ENCODE measurements at places on chromosomes 2 and 18.
A peak's percentile ranks its signal among the peaks of the same experiment; 100 is the strongest.

DNA sequence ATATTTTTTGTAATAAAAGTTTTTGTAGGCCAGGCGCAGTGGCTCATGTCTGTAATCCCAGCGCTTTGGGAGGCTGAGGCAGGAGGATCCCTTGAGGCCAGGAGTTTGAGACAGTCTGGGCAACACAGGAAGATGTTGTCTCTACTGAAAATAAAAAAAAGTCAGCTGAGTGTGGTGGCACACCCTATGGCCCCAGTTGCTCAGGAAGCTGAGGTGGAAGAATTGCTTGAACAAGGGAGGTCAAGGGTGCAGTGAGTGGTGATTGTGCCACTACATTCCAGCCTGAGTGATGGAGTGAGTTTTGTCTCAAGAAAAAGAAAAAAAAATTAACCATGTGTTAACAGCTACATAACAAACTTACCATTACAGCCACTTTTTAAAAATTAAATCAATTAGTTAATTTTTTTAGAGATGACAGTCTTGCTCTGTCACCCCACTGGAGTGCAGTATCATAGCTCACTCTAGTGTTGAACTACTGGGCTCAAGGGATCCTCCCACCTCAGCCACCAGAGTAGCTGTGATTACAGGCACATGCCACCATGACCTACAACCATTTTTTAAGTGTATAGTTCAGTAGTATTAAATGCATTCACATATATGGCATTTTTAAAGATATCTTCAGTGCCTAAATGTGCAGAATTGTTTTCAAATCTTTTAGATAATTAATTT lies 67.2 kb upstream of the ACYP2 start:
- no peak for DNase-seq

DNA sequence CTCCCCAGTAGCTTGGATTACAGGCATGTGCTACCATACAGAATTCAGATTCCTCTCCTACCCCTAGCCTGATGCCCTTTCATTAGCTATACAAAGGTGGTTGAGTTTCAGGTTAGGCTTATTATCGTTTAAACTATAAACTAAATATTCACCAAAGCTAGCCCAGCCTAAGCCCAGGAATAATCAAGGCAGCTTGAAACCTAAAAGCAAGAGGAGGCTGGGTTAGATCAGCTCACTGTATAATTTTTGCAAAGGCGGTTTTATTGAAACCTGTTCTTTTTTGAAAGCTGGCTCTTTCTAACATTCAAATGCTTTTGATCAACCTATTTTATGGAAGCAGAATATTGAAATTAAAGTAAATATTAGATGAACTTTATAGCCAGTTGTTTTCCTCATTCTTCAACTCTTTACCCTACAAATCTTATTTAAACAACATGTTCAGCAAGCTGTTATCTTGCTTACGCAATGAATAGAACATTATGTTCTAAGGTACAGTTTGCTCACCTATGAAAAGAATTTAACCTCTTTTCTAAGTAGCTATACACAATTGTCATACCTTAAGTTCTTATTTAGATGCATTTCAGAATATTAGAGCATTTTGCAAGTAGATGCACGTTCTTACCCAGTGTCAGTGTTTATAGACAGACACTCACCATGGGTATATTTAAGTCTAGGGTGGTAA lies 241.6 kb downstream of the NEDD4L start:
- no peak for DNase-seq

DNA sequence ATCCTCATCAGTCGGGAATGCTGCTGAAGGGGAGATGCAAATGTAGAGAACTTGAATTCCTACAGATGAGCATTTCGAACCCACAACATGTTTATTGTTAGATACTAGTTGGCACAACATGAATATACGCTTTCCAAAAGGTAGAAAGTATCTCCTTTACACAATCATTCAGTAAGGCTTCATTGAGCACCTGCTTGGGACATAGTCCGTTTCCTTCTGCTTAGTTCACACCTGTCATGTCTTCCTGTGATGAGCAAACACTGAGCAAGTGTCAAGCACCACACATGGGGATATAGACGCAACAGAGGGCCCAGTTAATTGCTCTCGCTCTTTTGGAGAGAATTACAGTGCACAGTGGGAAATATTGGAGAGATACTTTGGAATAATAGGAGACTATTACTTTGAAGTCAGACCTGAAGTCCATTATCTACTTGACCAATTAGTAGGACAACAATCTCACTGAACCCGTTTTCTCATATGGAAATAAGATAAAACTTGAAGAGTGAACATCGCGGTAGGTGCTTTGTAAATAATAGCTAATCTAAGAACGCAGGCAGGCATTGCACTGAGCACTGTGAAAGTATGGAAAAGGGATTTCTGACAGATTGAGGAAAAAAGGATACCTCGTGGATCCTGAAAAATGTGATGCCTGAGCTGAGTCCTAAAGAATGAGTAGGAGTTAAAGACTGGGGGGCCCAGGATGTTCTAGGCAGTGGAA lies 1.2 kb downstream of the CPSF3 start:
- DNase-seq: no peak

- no peak for DNase-seq
Measured at GRCh38 chr2:85889627-85890281, 964 bp upstream of the ST3GAL5 start.

DNA sequence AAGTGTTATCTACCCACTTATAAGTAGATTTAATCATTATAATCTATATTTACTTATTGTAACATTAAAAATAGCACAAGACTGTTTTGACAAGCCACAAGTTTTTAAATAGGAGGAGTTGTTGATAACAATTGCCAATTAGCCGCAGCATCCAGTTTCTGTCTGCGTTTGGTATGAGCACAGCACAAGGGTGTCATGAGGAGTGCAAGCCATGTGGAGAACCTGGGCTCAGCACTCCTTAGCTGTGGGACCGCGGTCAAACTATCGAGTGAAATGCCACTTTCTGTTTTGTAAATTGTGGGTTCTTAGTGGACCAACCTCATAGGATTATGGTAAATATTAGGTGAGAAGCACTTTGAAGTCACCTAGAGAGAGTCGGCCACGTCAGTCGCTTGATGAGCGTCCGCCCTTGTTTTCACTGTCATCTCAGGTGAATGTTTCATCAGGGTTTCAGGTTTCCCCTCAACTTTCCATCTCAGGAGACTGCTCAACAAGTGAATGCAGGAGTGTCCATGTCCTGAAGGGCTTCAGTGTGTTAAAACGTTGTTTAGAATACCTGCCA lies 294.5 kb downstream of the ZNF407 start:
- DNase-seq: no peak

- no peak for DNase-seq
Measured at GRCh38 chr2:181776336-181776735, 96.0 kb upstream of the NEUROD1 start.

DNA sequence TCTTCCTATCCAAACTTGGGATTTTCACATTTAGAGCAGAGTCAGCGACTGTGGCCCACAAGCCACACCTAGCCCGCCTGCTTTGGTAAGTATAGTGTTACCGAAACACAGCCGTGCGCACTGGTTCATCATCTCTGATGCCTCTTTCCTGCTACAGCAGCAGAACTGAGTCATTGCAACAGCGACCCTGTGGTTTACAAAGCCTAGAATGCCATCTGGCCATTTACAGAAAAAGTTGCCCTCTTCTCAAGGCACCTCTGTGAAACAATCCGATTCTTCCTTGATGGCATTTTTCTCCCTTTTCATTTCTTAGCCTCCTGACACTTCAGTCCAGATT lies 10.7 kb upstream of the IAH1 start:
- DNase-seq: no peak

- no peak for DNase-seq
Measured at GRCh38 chr2:62854600-62855514, 149.3 kb downstream of the EHBP1 start.

DNA sequence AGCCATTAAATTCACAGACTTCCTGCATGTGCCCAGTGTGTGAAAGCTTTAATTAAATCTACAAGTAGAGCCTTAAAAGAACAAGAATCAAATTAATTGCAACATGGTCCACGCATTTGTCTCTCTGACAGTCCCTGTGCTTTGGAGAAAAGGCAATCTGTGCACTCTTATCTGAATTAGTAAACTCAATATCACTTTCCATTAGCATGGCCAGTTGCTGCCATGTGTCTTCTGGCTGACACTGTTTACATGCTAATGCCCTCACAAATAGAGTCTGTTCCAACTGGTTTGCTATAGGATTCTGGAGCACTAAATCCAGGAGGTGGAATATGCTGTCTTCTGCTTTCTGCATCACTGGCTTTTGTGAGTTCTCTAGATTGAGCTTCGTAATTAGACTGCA lies 434.5 kb upstream of the RAB12 start:
- DNase-seq: no peak

- no peak for DNase-seq
Measured at GRCh38 chr2:234691968-234692955, 195.4 kb upstream of the ARL4C start.

DNA sequence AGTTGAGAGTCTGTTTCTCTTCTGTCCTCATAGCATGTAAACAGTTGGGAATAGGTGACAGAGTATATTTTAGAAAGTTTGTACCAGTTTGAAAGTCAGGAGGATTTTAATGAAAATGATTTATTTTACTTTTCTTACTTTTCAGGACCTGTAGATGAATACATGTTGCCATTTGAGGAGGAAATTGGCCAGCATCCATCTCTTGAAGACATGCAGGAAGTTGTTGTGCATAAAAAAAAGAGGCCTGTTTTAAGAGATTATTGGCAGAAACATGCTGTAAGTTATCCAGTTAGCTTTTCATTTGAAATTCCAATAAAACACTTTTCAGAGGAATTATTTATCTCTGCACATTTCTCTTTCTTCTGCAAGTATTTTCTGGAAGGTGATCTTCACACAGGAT lies 81.1 kb downstream of the ACVR2A start:
- no peak for DNase-seq

DNA sequence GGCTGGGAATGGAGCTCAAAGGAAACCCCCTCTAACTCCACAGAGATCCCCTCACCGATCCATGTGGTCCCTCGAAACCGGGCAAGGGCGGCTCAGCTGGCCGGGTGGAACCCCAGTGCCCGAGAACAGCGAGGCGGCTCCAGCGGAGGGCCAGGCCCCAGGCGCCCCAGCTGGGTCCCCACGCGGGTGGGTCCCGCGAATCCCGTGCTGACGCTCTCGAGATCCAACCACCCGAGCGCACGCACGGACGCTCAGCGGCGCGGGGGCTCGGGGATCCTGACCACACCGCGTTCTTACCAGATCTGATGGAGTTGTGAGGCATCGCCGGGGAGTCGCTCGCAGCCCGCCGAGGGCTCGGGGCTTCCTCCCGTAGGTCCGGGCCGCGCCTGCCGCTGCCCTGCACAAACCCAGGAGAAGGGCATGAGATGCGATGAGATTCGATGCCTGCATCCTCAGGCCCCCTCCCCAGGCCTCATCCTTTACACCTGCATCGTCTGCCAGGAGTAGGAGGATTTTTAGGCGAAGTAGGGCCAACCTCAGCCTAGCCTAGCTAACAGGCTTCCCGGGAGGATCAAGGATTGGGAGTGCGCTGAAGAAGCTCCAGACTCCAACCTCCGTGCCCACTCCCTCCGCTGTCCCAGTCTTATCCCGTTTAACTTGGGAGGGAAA lies 514 bp downstream of the PAX8 start:
- DNase-seq: peak; percentile 29

- DNase-seq: peak; percentile 56
Measured at GRCh38 chr2:11967946-11968465, 221.6 kb downstream of the LPIN1 start.

DNA sequence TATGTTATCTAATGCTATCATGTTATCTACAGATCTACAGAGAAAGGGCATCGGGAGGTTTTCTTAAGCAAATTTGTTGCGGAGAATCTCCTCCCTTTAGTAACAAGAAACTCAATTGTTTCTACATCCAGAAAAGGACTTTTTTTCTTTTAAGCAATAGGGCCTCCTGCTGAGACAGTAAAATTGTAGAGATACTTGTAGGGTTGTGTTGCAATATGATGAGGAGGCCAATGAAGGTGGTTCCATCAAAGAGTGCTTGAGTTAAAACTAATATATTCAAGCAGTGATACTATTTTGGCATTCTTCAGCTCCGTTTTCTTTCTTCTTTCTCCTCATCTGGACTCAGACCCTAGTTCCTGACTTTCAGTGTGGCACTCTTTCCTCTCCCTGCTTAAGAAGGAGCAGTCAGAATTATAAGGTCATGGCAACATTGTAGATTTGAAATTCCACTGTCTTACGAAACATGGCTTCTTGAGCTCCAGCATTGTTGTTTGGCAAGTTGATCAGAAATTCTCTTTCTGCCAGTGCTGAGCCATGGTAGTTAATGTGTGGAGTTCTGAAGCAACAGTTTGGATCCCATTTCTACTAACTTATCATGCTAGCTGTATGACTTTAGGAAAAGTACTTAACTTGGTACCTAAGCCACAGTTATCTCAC lies 202.0 kb upstream of the SLC14A2 start:
- DNase-seq: peak; percentile 5

GRCh38 chr2:194343167-194343566 lies 1313.9 kb upstream of the SLC39A10 start:
- no peak for DNase-seq

- DNase-seq: no peak
Measured at GRCh38 chr18:74906184-74906583, 302.8 kb downstream of the PTGR3 start.

DNA sequence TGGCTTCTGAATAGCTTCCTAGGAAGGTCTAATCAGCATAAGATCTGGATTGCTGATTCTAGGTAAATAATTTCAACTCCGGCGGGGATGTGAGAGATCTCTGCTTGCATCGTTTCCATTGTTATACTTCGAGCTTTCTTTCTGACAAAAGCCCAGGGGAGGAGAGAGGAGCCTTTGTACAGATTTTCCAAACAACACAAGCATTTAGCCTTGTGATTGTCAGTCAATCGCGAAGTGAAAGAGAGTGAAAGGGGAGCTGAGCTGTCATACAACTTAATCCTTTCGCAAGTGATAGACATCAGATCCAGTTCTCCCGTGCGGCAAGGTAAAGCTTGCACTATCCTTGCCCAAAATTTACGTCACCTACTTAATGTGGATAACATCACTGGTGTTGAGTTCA lies 26.2 kb downstream of the RALB start:
- DNase-seq: no peak

DNA sequence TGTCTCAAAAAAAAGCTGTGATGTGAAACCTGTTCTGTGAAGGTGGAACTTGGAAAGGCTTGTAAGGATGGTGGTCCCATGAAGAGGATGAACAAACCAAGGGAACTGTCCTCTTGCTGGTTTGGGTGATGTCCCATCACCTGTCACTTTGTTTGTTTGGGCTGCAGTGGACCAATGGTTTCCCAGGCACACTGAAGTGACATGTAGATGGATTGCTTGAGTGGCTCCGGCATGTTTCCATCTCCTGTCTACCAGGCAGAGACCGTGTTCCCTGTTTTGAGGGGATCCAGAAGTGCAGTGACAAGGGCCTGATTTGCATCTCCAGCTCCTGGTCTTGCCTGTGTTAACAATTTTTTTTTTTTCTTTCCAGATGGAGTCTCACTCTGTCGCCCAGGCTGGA lies 8.9 kb downstream of the NEDD4L start:
- no peak for DNase-seq

- DNase-seq: peak; percentile 28
Measured at GRCh38 chr18:32998285-32998684, 225.5 kb upstream of the KLHL14 start.

DNA sequence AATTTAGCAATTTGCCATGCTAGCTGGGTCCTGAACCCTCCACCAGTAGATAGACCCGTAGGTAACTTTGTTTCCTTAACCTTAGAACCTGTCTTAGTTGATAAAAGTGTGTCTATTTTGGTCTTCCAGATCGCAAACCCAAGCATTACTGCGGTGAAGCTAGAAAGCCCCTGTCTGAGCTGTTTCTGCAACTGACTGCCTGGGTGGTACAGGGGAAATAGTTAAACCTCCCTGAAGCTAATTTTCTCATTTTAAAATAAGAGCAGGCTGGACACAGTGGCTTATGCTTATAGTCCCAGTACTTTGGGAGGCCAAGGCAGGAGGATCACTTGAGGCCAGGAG lies 101.7 kb upstream of the MSH2 start:
- no peak for DNase-seq

- DNase-seq: peak; percentile 28
Measured at GRCh38 chr2:134926231-134926931, 7.8 kb downstream of the CCNT2 start.
